ENCODE measurements at places on chromosomes 5 and 9.

GRCh38 chr9:93060746-93061259 is 2.3 kb downstream of the SUSD3 start:
- DNase-seq = no peak

- no peak for DNase-seq
These were observed 27.3 kb upstream of the FER start for GRCh38 chr5:108720391-108720790.

DNA sequence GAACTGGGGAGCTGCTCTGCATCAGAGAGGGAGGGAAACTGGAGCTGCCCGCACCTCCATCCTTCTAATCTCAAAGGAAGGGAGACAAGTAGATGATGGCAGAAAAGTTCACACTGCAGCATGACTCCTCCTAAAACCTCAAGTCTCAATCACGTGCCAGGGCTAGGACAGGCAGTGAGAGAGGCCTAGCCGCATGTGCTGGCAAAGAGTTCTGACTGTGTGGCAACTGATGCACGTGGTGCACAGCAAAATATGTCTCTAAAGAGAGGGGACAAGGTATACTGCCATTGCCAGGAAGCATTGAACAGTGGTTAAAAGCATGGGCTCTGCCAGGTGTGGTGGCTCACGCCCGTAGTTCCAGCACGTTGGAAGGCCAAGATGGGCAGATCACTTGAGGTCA is 38.1 kb downstream of the FBXO10 start:
- no peak for DNase-seq

DNA sequence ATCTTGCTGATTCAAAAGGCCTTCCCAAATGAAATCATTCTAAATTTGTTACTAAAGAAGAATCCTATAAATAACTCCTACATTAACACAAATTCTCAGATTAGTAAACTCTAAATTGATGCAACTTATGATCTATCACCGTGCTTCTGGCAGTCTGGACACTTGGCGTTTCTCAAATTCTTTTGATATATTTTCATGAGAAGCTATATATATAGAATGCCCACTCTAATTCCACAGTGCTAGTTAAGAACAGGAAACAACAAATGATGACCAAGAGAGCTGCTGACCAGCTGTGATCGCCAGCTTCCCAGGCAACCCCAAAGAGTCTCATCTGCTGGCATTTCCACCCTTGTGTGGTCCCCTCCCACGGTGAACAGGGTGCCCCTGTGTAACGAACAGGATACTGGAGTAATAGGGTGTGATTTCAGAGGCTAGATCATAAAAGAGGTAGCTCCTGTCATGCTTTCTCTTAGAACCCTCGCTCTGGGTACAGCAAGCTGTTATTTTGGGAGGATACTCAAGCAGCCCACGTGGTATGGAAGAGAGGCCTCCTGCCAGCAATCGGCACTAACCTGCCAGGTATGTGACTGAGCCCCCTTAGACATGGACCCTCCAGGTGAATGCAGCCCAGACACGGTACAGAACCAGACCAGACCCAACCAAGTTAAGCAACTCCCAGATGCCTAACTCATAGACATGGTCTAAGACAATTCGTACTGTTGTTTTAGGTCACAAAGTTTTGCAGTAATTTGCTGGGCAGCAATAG is 64.7 kb downstream of the CDC14B start:
- DNase-seq = no peak

GRCh38 chr9:126531035-126531571 is 82.6 kb upstream of the LMX1B start:
- no peak for DNase-seq

DNA sequence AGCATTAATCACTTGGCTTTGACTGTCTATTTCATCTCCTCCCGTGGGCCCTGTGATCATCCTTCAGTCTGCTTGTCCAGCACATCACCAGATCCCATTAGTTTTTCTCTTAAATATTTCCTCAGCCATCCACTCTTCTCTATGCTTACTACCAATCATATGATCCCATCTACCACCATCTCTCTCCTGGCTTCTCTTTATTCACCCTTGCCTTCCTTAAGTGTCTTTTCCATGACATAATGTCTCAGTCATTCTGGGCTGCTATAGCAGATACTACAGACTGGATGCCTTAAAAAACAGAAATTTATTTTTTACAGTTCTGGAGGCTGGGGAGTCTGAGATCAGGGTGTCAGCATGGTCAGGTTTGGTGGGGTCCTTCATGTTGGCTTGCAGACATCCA is 208.4 kb upstream of the PPP1R2B start:
- no peak for DNase-seq

DNA sequence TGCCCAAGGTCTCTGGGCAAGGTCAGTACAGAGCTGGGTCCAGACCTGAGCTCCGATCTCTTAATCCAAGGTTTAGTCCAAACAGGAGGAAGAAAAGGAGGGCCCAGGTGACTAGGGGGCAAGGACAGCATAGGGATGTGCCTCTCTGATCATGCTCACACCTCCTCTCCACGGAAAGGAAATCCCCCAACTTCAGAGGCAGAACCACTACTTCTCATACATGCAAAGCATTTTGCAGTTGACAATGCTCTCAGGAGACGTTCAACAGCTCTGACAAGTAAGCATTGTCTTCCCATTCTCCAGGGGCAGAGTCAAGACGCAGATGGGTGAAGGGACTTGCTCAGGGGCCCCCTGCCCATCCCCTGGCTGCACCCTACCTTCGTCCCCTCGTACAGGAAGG is 8.7 kb upstream of the CORO2A start:
- DNase-seq = no peak

- peak; percentile 43 for DNase-seq
These were observed 72.3 kb downstream of the PSMB7 start for GRCh38 chr9:124342776-124343485.

DNA sequence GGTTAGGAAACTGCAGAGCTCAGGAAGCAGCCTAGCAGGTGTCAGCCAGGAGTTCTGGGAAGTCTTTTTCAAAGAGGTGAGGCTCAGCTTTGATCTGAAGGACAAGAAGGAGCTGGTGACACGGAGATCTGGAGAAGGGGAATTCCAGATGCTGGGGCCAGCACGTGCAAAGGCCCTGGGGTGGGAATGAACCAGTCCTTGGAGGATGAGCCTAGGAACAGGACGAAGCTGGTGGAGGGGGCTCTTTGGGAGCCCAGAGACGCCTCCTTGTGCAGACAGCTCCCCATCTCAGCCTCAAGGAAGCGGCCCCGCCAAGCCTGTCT is 15.2 kb upstream of the RNU6ATAC start:
- DNase-seq = no peak

DNA sequence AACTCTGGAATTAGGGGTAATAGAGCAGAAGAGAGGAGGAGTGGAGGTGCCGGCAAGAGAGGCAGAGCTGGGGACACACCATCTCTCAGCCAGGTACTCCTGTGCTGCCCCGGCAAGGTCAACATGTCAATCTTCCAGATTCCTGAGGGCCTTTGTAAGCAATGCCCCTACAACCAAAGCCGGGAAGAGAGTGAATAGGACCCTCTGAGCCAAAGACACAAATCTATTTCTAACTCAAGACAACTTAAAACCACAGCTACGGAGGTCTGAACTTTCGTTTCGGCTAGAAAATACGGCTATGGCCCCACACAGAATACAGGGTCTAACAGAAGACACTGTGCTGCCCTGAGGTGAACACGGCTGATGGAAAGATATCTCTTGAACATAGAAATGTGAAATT is 66.6 kb downstream of the SERINC5 start:
- no peak for DNase-seq

DNA sequence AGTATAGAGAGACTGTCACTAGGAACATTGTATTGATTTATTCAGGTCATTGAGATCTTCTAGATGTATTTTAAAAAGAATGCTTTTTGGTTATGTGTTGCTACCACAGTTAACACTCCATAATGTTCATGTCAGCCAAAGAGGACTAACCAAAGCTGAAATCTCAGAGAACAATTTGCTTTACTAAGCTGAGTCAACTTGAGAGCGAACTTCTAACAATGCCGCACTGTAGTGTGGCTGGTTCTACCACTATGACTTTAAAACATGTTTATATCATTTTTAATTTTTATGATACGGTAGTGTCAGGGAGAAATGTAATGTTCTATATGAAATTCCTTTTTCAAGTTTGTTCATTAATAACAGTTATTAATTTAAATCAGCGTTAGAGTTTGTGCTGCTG is 42.1 kb downstream of the GALNT12 start:
- no peak for DNase-seq

- DNase-seq = no peak
These were observed 1696.0 kb upstream of the WWC1 start for GRCh38 chr5:166595274-166595951.

DNA sequence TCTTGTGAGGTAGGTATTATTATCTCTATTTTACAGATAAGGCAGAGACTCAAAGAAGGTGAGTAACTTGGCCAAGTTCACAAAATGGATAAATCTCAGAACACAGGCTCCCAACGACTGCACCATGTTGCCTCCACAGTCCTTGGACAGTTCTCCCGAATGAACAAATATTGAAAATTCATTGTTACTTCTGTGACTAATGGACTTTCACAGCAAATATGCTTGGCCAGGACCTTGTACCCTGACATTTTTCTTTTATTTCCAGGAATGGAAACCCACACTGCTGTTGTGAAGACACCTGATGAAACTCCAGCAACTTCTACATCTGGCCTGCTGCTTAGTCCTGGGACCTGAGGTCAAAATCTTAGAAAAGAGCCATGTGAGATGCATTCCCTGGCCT is 2.5 kb upstream of the CYSTM1 start:
- DNase-seq = no peak

DNA sequence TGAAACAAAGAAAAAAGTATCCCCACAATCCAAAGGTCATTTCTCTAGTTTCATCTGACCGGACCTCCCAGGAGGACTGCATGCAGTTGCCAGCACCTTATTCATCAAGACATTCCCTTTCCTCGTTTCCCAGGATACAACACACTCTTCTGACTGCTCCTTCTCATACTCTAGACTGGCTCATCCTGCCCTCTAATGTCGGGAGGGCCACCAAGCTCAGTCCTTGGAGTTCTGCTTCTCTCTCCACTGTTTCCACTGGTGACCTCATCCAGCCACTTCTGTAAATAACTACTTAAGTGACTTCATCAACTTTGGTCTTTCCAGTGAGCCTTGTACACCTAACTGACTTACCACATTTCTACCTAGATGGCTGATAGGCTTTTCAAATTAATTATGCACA is 179.1 kb downstream of the EPB41L4A start:
- peak; percentile 64 for DNase-seq

DNA sequence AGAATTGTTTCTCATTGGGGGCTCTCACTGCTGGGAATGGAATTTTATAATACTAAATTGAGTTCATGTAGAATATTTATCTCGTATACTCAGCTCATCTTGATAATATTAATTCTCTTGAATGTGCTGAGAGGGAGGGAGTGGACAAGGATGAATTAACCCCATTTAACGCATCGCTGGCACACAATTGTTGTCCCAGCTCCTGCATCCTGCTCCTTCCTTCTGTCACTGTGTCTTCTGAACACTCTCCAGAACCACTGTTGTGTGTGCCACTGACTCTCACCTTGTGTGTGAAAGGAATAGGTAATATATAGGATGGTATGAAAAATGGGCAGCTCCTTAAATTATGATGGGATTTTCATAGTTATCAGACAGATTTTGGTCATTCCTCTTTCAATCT is 267.3 kb downstream of the MTRR start:
- DNase-seq = no peak
